GM23338 (cell line): ENCODE measurements at places on chromosomes 3 and 15. TPM values are rescaled to one million over a fixed set of nuclear protein-coding genes. Genes with fewer than 3 reads are reported as not detected.

LMAN1L gene
- total RNA-seq, result not detected in 2 replicates

CLDN18 gene
- total RNA-seq, result not detected in 2 replicates

GYG1 gene
- 40.9 and 45.6 TPM in 2 replicates for total RNA-seq

PLCL2 gene
- total RNA-seq, result 9.2 and 9.7 TPM in 2 replicates

RHCG gene
- total RNA-seq, result 0.63 TPM in 1 of 2 replicates, not detected in the other
